Subcutaneous preadipocyte (primary cell): ENCODE measurements at places on chromosomes 12 and 14. TPM values are rescaled to one million over a fixed set of nuclear protein-coding genes. Genes with fewer than 3 reads are reported as not detected.

Gene TMTC2
- total RNA-seq = 2.6 and 3.3 TPM in 2 replicates

Gene SCNN1A
- under 0.01 TPM in 2 replicates for total RNA-seq

Gene CLEC4C
- not detected in 2 replicates for total RNA-seq

Gene TMEM119
- total RNA-seq = 143 and 173 TPM in 2 replicates

Gene CLEC7A
- total RNA-seq = not detected in 2 replicates

Gene OR8S1
- not detected in 2 replicates for total RNA-seq

Gene SLC17A8
- under 0.01 TPM in 1 of 2 replicates, not detected in the other for total RNA-seq

Gene SMCO3
- total RNA-seq = not detected in 2 replicates

Gene AMDHD1
- 0.39 TPM in 1 of 2 replicates, not detected in the other for total RNA-seq

Gene NINJ2
- 2.5 and 5.5 TPM in 2 replicates for total RNA-seq

Gene GPD1
- total RNA-seq = 0.37 and 0.39 TPM in 2 replicates

Gene FLRT2
- 31.7 and 34.2 TPM in 2 replicates for total RNA-seq

Gene SRRM4
- total RNA-seq = not detected in 2 replicates

Gene REP15
- 2.6 and 6.3 TPM in 2 replicates for total RNA-seq

Gene LUM
- total RNA-seq = 56.2 and 67.2 TPM in 2 replicates

Gene KCNH3
- total RNA-seq = under 0.01 TPM in 1 of 2 replicates, not detected in the other

Gene SPTB
- not detected in 2 replicates for total RNA-seq

Gene PIWIL1
- not detected in 2 replicates for total RNA-seq
